ENCODE measurements at places on chromosomes 5 and 9.

GRCh38 chr9:96031366-96031824 lies 155.9 kb downstream of the ERCC6L2 start:
- DNase-seq, result no peak

DNA sequence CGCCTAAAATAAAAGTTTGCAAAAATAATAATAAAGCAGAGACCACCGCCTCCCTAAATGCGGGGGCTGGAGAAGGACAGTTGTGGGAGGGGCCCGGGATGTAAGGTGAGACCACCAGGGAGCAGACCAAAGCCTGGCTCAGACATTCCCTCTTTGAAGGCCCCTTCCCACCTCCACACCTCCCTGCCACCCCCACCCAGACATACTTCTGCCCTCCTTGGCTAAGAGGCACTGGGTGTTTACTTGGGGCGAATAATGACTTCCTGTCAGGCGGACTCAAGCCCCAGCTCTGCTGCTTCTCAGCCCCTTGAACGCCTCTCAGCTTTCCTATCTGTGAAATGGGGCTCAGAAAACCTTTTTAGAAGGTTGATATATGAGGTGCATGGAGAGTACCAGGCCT lies 58.8 kb upstream of the GGTA1 start:
- no peak for DNase-seq

GRCh38 chr9:86594724-86595123 lies 240.5 kb upstream of the TUT7 start:
- no peak for DNase-seq

DNA sequence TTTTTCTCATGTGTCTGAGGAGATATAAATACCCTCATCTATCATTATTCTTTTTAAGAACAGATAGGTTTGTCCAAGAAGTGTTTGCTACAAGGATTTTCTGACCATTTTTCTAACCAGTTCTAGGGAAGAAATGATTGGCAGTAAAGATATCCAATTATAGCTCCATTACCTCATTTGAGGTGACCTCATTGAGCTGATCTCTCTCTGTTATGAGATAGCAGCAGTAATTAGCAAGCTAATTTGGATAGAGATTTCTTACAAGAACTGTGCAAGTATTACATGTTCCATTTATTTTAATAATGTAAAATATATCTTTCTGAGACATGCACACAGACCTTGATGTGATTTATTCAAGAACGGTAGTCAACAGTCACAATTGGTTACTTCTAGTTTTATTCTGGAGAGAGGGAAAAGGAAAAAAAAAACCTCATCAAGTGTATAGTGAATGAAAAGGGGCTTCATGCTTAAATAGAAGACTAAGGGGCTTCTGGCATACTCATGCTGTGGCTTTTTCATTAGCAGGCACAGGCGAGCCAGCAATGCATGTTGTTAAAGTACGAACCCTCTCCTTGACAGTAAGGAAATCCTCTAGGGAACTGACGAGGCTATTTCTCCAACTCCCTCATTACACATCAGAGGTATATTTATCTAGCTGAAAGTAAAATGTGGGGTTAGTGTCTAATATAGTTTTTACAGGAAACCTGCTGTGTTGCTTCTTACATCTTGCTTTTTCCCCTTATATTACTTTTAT lies 127.3 kb downstream of the NUDT12 start:
- no peak for DNase-seq

GRCh38 chr9:132645306-132645705 lies 24.5 kb downstream of the DDX31 start:
- DNase-seq, result no peak

- no peak for DNase-seq
These were observed 453.3 kb downstream of the BNC2 start for GRCh38 chr9:16417161-16417560.

- DNase-seq, result no peak
These were observed 84.4 kb downstream of the TLE4 start for GRCh38 chr9:79656169-79656568.

- DNase-seq, result no peak
These were observed 135.9 kb upstream of the RPS23 start for GRCh38 chr5:82414041-82414388.

- DNase-seq, result no peak
These were observed 58.1 kb downstream of the MARCHF3 start for GRCh38 chr5:126972062-126972895.

GRCh38 chr5:157345485-157345884 lies 79.6 kb downstream of the CYFIP2 start:
- no peak for DNase-seq

GRCh38 chr5:172544371-172545095 lies 90.2 kb upstream of the SH3PXD2B start:
- no peak for DNase-seq

GRCh38 chr9:8436786-8437185 lies 637.2 kb upstream of the DMAC1 start:
- DNase-seq, result no peak

DNA sequence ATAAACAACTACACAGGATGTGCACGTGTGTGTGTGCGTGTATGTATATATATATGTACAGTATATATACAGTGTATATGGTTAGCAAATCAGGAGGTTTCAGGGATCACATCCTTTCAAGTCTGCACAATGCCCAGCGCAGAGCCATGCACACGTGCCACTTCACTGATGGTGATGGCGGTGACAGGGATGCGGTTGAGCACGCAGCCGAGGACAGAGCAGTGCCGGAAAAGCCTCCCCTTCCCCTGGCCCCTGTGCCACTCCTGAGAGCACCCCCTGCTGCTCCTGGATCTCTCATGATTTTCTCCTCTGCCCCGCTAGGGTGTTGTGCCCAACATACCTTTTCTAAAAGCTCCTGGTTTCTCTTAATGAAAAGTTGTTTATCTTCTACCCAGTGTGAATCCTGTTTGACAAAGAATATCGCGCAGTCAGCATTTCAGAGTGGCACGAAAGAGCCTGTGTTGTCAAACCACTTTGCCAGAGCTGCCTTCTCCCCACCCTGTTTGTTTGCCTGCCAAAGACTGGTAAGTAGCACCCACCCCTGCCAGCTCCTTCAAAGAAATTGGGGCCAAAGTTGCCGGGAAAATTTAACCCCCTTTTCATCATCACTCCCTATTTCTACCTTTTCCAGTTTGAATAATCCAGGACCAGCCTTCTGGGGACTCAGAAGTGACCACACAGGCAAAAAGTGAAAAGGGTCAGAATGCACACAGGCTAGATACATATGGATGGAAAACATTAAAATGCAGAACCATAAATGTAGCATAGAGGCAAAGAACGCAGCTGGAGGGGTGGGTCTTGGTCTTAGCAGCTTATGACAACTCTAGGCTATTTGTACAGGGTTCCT lies 126.2 kb upstream of the DPYSL3 start:
- no peak for DNase-seq

- DNase-seq, result no peak
These were observed 229.7 kb downstream of the ICE1 start for GRCh38 chr5:5652181-5652580.

Data from GM12864 (cell line).